ENCODE measurements at places on chromosomes 4 and X. TPM values are rescaled to one million over a fixed set of nuclear protein-coding genes. Genes with fewer than 3 reads are reported as not detected.
A peak's percentile ranks its signal among the peaks of the same experiment; 100 is the strongest.

- H3K27me3 ChIP-seq, result no peaks in the 10 kb centered on the region
- no peaks in the 10 kb centered on the region for H3K4me1 ChIP-seq
- no peak overlapping the region for H3K4me3 ChIP-seq
- no peaks in the 10 kb centered on the region for H3K36me3 ChIP-seq
- H3K27ac ChIP-seq, result no peak overlapping the region
These were observed 6.8 kb upstream of the ANOS1 start for GRCh38 chrX:8738588-8739189.

The CT55 gene
- total RNA-seq, result not detected

- H3K4me3 ChIP-seq, result no peak overlapping the region
- peaks cover 5% of the 10 kb centered on the region for H3K4me1 ChIP-seq
- DNase-seq, result no peak
- H3K36me3 ChIP-seq, result no peaks in the 10 kb centered on the region
- H3K27ac ChIP-seq, result no peak overlapping the region
These were observed 71.0 kb downstream of the UCHL1 start for GRCh38 chr4:41327770-41328169.

The ZNF141 gene
- 19.5 TPM for total RNA-seq

The NPY1R gene
- 61.0 TPM for total RNA-seq

DNA sequence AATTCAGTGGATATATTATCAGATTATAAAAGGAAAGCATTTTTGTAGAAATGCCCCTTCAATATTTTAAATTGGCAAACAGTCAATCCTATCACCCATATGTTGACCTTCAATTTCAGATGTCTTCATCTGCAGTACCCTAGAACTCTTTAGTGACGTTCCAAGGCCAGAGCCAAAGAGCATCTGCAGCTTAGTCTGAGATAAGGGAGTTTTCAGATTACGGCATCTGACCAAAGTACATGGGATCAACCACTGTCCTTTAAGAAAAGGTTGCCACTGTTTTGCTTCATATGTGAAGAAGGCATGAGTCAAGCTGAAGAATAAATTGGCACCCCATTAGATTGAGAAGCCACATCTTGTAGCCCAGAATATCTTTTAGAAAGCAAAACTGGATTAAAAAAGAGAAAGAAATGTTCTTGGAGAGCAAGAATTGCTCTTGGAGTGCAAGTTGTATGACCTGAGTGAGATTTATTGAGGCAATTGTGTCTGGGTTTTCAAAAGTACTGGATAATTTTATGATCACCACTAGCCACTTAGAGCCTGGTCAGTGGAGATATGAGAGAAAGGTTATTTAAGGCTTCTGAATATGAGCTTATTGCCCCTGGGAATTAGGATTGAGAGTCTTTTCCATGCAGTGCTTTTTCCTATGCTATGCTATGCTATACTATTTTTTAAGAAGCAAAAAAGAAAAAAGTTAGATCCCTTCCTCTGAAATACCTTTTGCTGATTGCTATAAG lies 251.9 kb upstream of the NR3C2 start:
- no peak for DNase-seq
- H3K36me3 ChIP-seq, result no peaks in the 10 kb centered on the region
- no peak overlapping the region for H3K4me3 ChIP-seq

- H3K27me3 ChIP-seq, result no peaks in the 10 kb centered on the region
- DNase-seq, result no peak
- H3K27ac ChIP-seq, result peak overlapping the region; percentile 68
- H3K4me1 ChIP-seq, result no peaks in the 10 kb centered on the region
- H3K4me3 ChIP-seq, result no peak overlapping the region
These were observed 18.0 kb upstream of the TMSB4X start for GRCh38 chrX:12956704-12957534.

The XAGE1B gene
- total RNA-seq, result not detected

The DSPP gene
- not detected for total RNA-seq

DNA sequence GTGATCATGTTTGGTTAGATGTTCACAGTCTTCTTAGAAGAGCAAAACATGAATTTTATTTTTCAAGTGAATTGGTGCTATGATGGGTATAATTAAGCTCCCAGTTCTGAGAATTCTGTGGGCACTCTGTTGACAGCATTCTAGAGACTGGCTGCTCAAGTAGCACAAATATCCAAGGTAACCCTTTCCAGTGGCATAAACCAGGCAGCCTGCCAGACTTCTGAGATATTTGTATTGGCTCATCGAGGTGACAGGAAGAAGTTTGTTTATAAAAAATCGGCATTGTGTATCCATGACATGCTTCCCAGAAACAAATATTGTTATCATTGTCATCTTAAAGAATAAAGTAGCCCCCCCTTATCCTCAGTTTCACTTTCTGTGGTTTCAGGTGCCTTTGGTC lies 28.3 kb downstream of the LANCL3 start:
- H3K27ac ChIP-seq, result no peak overlapping the region
- H3K4me1 ChIP-seq, result no peaks in the 10 kb centered on the region
- no peaks in the 10 kb centered on the region for H3K36me3 ChIP-seq

GRCh38 chr4:61583696-61584095 lies 383.6 kb downstream of the ADGRL3 start:
- H3K27ac ChIP-seq, result no peak overlapping the region
- H3K27me3 ChIP-seq, result no peaks in the 10 kb centered on the region
- H3K4me3 ChIP-seq, result no peak overlapping the region
- no peaks in the 10 kb centered on the region for H3K4me1 ChIP-seq
- no peak for DNase-seq
- H3K36me3 ChIP-seq, result no peaks in the 10 kb centered on the region

- DNase-seq, result no peak
- H3K27ac ChIP-seq, result no peak overlapping the region
- H3K36me3 ChIP-seq, result no peaks in the 10 kb centered on the region
- H3K27me3 ChIP-seq, result peaks cover 16% of the 10 kb centered on the region
- H3K4me3 ChIP-seq, result no peak overlapping the region
These were observed 517.0 kb downstream of the ZIC3 start for GRCh38 chrX:138082896-138083295.

DNA sequence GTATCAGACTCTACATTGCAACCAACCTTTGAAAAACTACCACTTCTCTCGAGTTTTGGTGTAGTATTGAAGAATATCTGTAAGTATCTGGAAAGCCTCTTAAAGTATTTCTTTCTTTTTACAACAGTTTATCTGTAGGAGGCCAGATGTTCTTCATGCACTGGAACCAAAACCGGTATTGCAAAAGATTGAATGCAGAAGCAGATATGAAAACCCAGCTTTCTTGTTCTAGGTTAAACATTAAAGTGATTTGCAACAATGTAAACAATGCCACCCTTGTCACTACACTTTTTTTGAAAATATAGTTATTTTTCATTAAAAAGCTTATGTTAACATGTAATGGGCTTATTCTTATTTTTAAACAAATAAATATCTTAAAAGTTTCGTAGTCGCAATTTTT lies 27.2 kb downstream of the PLS3 start:
- H3K27me3 ChIP-seq, result peaks cover 61% of the 10 kb centered on the region
- H3K4me1 ChIP-seq, result no peaks in the 10 kb centered on the region
- H3K27ac ChIP-seq, result no peak overlapping the region
- no peak overlapping the region for H3K4me3 ChIP-seq
- H3K36me3 ChIP-seq, result no peaks in the 10 kb centered on the region

DNA sequence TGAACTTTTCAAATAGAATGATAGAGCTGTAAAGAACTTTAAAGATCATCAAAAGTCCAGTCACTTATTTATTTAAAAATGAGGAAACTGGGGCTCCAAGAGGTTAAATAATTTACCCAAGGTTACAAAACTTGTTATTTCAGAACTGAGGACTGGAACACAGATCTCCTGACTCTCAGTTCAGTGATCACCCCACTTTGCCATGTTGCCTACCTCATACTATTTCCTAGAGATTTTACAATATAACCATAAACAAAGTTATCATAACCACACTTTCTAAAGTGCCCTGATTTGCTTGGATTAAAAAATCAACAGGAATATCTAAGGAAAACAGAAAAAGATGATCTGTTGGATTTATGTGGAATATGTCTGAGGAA lies 7.4 kb upstream of the ACSL4 start:
- H3K36me3 ChIP-seq, result no peaks in the 10 kb centered on the region
- H3K27ac ChIP-seq, result no peak overlapping the region
- H3K4me3 ChIP-seq, result no peak overlapping the region
- H3K27me3 ChIP-seq, result peaks cover 45% of the 10 kb centered on the region

- H3K4me3 ChIP-seq, result no peak overlapping the region
- DNase-seq, result no peak
- no peak overlapping the region for H3K27ac ChIP-seq
- no peaks in the 10 kb centered on the region for H3K36me3 ChIP-seq
- no peaks in the 10 kb centered on the region for H3K27me3 ChIP-seq
- H3K4me1 ChIP-seq, result no peaks in the 10 kb centered on the region
These were observed 6.7 kb upstream of the SH3BP2 start for GRCh38 chr4:2786152-2786671.

- DNase-seq, result no peak
- H3K4me1 ChIP-seq, result no peaks in the 10 kb centered on the region
- no peak overlapping the region for H3K4me3 ChIP-seq
- H3K27me3 ChIP-seq, result no peaks in the 10 kb centered on the region
These were observed 91.9 kb upstream of the MAPK10 start for GRCh38 chr4:86451560-86452330.

The OPRPN gene
- total RNA-seq, result not detected
